ENCODE measurements at places on chromosomes 16 and 17.

DNA sequence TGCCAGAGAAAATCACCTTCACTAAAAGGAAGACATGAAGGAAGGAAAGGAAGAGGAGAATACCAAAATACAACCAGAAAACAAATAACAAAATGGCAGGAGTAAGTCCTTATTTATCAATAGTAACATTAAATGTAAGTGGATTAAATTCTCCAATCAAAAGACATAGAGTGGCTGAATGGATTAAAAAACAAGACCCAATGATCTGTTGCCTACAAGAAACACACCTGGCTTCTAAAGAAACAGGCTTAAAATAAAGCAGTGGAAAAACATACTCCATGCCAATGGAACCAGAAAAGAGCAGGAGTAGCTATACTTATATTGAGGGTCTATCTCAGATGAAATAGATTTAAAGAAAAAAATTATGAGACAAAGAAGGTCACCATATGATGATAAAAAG lies 86.4 kb upstream of the METRNL start:
- no peak for DNase-seq

- no peak for DNase-seq
These were observed 622 bp upstream of the KRT28 start for GRCh38 chr17:40800381-40800780.

- no peak for DNase-seq
These were observed 6.7 kb upstream of the ALDH3A2 start for GRCh38 chr17:19641687-19642372.

- no peak for DNase-seq
These were observed 428.0 kb downstream of the CA10 start for GRCh38 chr17:51730303-51731050.

DNA sequence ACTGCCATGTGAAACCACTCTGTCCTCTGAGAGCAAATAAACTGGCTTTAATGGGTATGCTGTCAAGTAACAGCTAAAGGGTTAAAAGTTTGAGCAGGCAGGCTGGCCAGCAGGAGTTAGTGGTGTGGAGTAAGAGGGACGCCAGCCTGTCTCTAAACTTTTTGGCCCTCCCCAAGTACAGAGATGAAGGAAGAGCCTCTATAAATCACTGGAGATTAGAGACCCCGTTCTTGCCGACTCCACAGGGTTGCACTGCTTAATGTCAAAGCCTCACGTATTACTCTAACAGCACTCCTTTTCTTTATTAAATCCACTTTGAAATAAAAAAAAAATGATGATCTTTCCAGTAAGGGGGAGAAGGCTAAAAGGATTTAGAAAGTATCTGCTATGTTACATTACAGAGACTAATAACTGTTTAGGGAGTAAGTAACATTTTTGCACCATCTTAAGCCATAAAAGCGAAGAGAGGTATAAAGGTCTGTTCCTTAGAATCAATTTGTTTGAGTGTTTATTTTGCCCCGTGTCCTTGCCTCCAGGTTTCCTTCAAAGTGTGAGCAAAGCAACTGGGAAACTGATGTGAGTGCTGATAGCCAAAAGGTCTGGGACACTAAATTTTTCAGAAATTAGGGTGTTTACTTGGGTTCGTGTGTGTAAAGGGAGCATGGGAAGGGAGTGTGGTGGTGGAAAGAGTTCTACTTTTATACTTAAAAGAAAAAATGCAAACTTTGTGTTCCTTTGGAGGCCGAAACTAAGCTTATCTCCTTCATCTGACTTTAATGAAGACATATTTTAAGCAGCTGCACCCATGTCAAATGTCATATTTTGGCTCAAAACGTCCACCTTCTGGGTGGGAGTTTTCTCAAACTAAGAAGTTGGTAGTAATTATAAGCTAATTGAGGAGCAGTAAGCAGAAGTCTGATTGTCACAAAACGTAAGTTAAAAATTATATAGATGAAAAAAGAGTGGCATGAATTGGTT lies 109.9 kb upstream of the TBX2 start:
- no peak for DNase-seq

- DNase-seq: no peak
These were observed 512 bp downstream of the AKAP1 start for GRCh38 chr17:57085448-57086068.

- DNase-seq: no peak
These were observed 938 bp downstream of the NCOR1 start for GRCh38 chr17:16214190-16215001.

DNA sequence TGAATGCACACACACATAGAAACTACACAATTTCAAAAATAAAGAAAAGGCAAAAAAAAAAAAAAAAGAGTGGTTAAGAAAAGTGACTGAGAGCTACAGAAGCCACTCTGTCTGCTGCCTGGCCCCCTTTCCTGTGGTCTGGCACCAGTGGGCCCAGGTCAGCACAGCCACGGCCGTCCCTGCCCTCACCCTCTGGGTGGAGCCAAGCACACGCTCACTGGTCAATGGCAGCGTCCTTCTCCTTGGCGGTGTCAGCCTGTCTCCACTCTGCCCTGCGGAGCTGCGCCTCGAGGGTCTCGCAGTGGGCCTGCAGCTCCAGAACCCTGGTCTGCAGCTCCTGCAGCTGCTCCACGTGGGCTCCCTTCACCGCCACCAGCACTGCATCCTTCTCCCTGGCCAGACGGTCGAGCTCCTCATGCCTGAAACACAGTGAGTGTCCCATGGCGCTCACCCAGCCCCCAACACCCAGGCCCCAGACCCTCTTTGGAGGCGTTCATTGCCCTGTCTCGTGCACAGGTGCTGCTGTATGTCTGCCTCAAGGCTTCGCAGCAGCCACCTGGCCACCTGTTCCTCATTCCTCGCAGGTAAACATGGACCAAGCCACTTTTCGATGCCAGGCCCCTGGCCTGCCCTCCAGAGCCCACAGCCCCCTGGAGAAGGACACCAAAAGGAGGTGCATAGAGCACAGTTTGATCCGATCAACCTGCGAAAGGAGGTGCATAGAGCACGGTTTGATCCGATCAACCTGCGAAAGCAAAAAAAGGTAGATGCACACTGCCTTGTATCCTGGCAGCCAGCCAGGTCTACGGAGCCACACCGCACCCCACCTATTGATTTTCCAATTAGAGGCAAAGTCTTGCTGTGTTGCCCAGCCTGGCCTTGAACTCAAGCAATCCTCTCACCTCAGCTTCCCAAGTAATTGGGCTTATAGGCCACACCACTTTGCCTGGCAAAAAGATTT lies 24.4 kb downstream of the CCDC57 start:
- DNase-seq: no peak

DNA sequence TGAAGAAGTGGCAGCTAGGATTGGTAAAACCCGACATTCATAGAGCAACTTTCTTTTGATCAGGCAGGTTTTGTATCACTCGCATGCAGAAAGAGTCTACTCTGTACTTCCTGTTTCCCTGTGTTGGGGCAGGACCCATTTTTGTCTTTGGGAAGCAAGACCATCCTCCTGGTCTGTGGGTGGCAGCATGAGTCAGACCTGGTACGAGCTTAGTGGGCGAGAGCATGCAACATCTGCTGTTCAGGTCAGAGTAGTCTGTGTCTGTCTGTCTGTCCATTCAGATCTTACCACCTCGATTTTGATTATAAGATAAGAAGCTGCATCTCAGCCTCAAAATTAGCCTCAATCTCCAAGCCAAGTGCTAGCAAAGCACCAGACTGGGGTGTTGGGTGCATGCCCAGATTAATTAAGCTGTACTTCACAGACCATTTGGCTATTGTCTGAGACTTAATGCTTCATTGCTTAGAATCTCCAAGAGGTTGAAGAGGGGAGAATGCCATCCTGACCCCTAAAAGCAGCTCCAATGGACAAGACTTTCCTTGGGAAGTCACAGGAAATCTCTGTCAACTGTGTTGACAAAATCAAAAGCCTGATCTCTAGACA lies 110.9 kb downstream of the XYLT1 start:
- DNase-seq: no peak

- DNase-seq: no peak
These were observed 376.5 kb upstream of the CDH5 start for GRCh38 chr16:65989861-65990604.

GRCh38 chr17:14793237-14793636 lies 471.9 kb downstream of the PMP22 start:
- no peak for DNase-seq

DNA sequence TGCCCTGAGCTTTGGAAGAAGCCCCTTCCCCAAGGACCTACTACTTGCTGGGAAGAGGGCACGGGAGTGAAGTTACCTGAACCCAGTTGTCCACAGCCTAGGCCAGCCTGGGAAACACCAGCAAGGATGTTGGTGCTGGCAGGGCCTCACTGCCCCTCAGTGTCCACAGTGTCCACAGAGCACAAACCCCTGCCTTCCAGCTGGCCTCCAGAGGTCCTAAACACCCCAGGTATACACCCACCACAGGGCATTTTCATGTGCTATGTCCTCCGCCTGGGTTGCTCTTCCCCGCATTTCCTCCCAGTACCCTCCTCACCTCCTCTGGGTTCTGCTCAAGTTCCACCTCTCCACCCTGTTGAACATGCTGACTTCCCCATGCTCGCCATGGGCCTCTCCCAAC lies 4.2 kb upstream of the PEMT start:
- no peak for DNase-seq

DNA sequence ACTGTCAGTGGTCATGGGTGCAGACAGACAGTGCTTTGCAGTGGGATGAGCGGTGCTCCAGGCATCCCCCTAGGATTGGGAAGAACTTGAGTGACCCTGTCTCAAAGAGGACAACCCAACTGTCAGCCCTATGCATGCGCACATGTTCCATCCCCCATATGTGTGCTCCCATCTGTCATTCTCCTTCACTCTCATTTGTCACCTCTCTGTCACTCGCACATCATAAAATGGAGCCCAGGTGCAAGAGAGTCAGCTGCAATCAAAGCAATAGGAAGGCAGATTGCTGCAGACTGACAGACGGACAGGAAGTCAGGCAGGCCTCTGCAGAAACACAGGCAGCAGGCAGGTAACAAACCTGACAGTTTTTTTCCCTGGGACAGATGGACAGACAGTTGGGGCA lies 101.8 kb upstream of the CCL1 start:
- no peak for DNase-seq

- DNase-seq: no peak
These were observed 6.4 kb upstream of the DCAF7 start for GRCh38 chr17:63543822-63544420.

DNA sequence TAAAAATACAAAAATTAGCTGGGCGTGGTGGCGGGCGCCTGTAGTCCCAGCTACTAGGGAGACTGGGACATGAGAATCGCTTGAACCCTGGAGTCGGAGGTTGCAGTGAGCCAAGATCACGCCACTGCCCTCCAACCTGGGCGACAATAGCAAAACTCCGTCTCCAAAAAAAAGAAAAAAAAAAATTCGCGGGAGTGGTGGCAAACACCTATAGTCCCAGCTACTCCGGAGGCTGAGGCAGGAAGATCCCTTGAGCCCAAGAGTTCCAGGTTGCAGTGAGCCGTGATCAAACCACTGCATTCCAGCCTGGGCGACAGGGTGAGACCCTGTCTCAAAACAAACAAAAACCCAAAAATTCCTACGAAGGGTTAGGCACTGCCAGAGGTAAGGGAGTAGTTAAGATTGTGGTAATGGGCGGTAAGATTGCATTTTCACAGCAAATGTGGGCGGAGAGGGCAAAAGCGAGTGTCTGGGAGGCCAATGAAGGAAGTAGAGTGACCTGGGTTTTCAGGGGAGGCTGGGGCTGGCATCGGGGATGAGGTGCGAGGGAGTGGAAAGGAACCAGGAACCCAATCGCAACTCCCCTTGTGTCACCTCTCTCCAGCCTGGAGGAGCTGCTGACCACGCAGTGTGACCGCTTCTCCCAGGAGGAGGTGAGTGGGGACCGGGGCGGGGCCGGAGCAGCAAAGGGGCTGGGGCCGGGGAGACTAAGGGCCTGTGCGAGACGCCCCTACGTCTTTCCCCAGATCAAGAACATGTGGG lies 2.6 kb downstream of the MYL11 start:
- no peak for DNase-seq

GRCh38 chr16:66489818-66490217 lies 60.1 kb downstream of the TK2 start:
- no peak for DNase-seq

- DNase-seq: no peak
These were observed 33.7 kb upstream of the MFSD6L start for GRCh38 chr17:8832711-8833352.

DNA sequence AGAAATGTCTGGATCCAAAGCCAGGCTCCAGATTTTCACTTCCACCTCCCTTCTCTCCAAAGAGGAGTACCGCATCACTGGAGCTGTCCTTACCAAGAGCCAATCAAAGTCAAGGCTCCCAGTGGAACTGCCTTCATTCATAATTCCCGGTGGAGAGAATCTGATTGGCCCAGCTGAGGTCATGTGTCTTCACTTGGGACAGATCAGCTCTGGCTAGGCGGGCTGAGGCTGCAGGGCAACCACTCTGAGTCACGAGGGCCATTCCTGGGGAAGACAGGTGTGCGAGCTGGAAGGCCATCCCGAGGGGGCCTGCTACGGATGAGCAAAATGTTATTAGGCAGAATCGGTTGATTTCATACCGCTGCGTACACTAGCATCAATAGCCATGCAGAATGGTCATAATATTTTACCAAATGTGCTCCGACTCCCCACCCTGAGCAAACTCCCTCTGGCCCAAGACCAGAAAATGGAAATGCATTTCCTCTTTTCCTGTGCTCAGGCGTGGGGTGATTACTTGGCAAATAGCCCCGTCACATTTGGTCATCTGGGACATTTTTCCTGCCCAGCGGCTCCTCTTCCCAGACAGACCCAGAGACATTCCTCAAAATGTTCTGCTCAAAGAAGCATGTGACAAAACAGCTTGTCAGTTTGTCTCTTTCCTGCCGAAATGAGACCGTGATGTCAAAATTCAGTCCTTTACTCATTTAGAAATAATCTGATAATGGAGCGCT lies 111.1 kb downstream of the AIPL1 start:
- DNase-seq: no peak

GRCh38 chr16:81513204-81514040 lies 68.8 kb downstream of the CMIP start:
- DNase-seq: no peak

GRCh38 chr16:9527976-9528375 lies 436.5 kb downstream of the HAPSTR1 start:
- DNase-seq: no peak

- DNase-seq: no peak
These were observed 28.3 kb downstream of the STH start for GRCh38 chr17:46027048-46027975.

- no peak for DNase-seq
These were observed 269.1 kb downstream of the FTO start for GRCh38 chr16:53973021-53973420.

GRCh38 chr17:7314719-7315569 lies at the start of gene GPS2:
TSS of gene GPS2 (minus strand) at chr17:7315360. CDS start at chr17:7315052, 308 bp downstream.
- peak; percentile 82 for DNase-seq

- peak; percentile 93 for DNase-seq
These were observed at the start of gene CAVIN1 for GRCh38 chr17:42422958-42423712. TSS of gene CAVIN1 (minus strand) at chr17:42423256. CDS start at chr17:42423097, 159 bp downstream.

- DNase-seq: no peak
These were observed 1.8 kb downstream of the KCNJ2 start for GRCh38 chr17:70171159-70171558.

- DNase-seq: no peak
These were observed 5.0 kb upstream of the SERPINF2 start for GRCh38 chr17:1737531-1738291.

DNA sequence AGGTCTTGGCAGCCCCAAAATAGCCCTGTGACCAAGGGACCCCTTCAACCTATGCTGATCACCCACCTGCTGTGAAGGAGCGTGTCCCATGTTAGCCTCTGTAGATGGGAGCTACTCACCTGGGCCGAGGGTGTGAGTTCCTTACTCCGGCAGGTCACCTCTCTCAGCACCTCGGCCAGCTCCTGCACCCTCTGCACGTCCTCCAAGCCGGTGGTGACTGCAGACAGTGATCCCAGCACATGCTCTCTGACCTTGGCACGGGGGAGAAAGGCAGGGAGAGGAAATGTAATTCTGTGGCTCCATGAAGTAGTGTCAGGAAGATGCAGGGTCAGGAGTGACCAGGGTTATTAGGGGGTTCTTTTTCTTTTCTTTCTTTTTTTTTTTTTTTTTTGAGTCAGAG lies 67.7 kb upstream of the BCO1 start:
- DNase-seq: no peak
